Activated CD4-positive, alpha-beta memory T cell treated with anti-CD3 and anti-CD28 coated beads for 36 hours (primary cell): ENCODE measurements at places on chromosomes 5 and 9. TPM values are rescaled to one million over a fixed set of nuclear protein-coding genes. Genes with fewer than 3 reads are reported as not detected.

GRCh38 chr9:107243742-107244141 lies 39.3 kb upstream of the RAD23B start:
- peak; percentile 69 for DNase-seq

- DNase-seq = no peak
These were observed 240.2 kb upstream of the BRINP1 start for GRCh38 chr9:119609277-119609971.

The PCDHGA12 gene
- not detected for total RNA-seq

DNA sequence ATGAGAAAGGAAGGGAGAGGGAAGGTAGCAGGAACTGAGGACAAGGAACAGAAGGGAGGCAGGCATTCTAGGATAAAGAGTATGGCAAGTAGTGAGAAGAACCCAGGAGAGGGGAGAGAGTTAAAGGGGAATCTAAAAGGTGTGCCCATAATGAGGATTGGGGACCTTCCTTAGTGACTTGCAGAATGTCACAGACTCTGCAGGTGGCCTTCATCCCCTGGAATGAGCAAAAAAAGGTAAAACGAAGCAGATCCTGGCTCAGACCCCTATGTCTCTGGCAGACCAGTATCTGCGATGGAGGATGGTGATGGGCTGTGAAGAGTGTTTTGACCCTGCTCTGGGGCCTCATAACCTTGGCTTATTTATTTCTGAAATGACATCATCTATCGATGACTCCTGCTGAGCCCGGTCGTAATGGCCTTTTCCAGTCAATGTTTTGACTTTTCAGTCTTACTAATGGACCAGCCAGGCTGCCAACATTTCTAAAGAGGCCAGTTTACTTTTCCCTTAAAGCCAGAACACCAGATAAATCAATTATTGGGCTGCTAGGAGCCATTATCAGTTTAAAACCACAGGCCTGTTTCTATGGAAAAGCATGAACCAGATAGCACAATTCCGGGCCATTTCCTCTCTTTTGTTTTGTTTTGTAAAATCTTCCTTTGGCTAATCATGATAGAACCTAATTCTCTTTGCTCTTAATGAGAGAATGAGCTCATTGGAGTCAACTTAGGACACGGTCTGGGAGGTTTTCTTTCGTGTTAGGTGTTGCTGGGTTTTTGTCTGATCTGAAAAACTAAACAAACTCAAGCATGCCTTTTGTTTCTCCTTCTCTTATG lies 3.1 kb downstream of the TMOD1 start:
- no peak for DNase-seq

- no peak for DNase-seq
These were observed 576 bp downstream of the ALDOB start for GRCh38 chr9:101434998-101435397.

The KCNV2 gene
- not detected for total RNA-seq

The ASB6 gene
- 15.7 TPM for total RNA-seq

The MSX2 gene
- total RNA-seq = not detected

The CKMT2 gene
- not detected for total RNA-seq

DNA sequence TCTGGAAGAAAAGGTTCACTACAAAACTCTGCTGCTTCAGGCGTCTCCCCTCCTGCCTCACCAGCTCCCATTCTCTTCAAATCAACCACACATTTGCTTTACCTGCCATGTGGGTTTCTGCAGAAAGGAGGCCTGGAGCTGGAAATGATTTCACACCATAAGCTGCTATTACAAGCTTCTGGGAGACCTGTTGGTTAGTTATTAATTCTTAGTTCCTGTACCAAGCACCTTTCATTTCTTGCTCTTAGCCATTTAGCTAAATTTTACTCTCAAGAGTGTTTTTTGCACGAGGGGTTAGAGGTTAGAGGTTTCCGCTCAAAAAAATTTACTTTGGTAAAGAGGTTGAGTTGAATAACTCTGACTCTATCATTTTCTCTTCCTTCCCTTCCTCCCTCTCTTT lies 70.3 kb downstream of the MAP1B start:
- no peak for DNase-seq

- DNase-seq = no peak
These were observed 43.2 kb upstream of the UGCG start for GRCh38 chr9:111853450-111853827.

- DNase-seq = no peak
These were observed 163.7 kb upstream of the KIF2A start for GRCh38 chr5:62142351-62142750.

DNA sequence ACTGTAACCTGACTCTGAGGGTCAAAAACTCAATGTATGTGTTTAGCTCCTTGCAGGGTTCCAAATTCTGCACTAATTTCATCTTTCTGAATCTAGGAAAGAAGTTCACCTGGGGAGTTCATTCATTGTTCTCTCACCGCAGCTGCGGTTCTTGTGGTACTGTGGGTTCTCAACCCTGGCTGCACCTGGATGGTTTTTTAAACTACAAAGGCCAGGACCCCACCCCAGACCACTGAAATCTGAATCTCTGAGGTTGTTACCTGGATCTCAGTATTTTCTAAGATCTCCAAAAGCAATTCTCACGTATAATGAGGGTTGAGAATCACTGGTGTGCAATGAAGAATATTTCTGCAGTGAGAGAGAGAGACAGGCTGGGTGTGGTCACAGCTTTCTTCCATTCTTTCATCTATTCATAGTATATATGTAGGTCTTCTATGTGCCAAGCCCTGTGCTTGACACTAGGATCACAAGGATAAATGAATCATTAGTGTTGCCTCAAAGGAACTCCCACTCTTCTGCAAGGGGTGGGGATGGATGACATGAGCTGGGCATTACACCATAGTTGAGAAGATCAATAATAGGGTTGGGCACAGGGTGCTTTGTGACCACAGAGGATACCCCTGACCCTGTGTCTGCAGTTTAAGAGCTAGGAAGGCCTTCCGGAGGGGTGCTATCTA lies 109.8 kb downstream of the GALNT10 start:
- DNase-seq = no peak

The COL27A1 gene
- 4.0 TPM for total RNA-seq

DNA sequence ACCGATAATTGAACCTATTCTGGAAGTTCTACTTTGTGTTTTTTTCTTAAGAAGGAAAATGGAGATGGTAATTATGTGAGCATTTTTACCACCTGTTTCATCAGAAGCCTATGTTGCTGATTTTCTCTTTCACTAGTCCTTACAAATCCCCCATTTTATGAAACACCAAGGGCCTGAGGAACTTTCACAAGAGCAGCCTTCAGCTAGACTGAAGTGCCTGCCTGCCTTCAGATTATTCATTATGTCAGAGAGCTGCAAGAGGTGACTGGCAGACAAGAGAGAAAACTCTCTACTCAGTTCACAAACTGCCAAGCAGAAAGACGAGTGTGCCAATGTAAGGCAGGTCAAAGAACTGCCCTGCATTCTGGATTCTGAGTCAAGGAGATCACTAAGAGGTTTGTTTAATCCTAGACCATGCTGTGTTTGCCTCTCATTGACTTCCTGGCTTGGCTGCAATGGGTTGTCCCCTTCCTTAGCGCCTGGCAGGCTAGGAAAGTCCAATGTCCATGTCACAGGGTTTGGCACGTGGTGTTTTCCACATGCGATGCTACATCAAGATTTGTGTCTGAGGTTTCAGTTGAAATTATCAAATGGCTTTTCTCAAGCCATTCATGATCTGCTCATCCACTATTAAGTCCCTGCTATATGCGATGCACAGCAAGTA lies 143.3 kb downstream of the CDC42SE2 start:
- no peak for DNase-seq

DNA sequence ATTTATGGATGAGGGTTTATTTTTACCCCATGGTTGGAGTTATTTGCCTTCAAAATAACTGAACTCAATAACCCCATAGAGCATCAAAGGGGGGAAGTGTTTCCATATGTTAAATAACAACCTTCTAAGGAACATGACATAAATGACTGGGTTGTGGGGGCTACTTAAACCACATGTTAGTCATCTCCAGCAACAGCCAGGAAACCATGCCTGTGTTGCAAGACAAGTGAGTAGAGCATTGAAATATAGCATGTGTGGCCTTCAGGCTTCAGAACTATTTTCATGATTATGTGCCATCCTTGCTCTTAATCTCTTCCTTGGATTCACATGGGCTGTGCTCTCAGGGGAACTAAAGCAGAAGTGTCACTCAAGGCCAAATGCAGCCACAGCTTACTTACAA lies 431.2 kb downstream of the AGTPBP1 start:
- DNase-seq = no peak

- no peak for DNase-seq
These were observed 46.7 kb upstream of the MACIR start for GRCh38 chr5:103211576-103212561.

DNA sequence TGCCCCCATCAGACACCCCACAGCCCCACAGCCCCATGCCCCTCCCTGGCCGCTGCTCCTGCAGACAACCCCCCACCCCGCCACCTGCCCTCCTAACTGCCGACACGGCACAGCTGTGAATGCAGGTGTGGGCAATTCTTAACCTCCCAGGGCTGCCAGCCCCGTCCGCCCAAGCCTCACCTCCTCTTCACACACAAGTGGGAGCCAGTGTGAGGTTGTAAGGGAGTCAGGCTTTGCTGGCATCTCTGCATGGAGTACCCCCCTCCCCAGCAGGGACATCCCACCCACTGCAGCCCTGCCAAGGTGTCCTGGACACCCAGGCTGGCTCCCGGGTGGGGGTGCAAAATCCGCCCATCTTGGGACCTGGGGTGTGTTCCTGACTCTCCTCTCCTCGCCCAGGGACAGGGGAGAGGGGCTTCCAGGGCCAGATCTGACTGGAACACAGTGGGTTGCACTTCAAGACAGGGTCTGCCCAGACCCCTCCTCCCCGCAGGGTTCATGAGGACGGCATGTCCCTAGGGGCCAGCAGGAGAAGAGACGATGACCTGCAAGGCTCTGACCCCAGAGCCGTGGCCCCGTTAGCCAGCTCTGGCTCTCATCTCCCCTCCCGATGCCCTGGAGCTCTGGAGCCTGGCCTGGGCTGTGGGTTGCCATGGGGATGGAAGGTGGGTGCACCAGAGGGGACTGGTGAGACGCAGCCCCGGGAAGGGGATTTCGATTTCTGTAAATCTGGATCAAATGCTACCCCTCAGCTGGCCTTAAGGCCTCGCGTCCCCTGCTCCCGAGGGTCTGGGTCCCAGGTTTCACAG lies 34.4 kb downstream of the SARDH start:
- DNase-seq = no peak

DNA sequence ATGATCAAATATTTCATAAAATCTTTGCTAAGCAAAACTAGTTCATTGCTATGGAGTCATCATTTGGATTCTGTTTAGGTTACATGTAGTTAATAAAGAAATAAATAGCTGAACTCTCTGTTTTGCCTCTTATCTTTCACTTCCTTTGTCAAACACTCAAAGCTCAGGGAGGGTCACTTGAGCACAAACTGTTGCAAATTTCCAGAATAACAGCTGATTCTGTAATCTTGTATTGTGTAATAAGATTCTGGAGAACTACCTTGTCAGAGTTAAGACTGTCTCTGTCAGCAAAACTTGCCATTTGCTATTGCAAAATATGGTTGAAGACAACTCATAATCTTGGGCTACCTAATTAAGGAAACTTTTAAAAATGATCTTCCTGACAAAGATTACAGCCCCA lies 182.0 kb upstream of the MOCS2 start:
- DNase-seq = no peak

- DNase-seq = no peak
These were observed 10.3 kb upstream of the BRD3OS start for GRCh38 chr9:134014946-134015345.

DNA sequence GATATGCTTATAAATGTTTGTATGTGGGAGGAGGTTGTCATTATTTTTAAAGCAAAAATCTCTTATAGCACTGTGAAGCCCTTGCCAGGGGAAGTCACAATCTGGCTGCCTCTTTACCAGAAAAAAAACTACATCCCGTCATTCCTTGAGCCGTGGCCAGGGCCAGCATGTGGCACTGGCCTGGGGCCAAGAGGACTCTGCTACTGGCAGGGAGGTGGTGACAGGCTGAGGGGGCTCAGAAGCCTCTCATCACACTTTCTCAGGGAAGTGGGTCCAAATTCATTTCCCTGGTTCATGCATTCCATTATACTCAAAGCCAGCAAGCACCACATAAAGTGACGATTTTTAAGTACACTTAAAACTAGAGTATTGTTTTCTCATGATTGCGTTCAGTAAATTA lies 457.3 kb downstream of the ZNF608 start:
- DNase-seq = no peak

- DNase-seq = no peak
These were observed 98.6 kb upstream of the HMHB1 start for GRCh38 chr5:143713047-143714003.

The OR1L4 gene
- not detected for total RNA-seq

- DNase-seq = no peak
These were observed 2.1 kb downstream of the SLC22A5 start for GRCh38 chr5:132371603-132371994.

GRCh38 chr5:9851458-9851857 lies 221.3 kb upstream of the TAS2R1 start:
- no peak for DNase-seq

DNA sequence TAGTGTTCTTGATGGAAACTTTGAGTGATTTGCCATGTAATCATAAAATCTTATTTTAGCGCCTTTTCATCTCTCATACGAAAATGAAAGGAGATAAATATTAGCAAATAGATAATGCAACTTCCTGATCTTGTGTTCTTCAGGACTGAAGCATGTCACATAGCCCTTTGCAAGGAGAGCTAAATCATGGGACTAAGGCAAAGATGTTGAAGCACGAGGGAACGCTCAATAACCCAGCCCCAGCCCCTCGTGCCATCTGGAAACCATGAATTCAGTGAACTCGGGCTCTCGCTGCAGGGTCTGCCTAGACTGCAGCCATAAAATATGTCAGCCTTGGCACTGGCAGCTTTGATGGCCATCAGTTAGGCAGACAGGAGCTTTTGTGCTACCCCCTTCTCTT lies 58.2 kb downstream of the F2RL2 start:
- no peak for DNase-seq

The NR2F1-AS1 gene
- not detected for total RNA-seq

DNA sequence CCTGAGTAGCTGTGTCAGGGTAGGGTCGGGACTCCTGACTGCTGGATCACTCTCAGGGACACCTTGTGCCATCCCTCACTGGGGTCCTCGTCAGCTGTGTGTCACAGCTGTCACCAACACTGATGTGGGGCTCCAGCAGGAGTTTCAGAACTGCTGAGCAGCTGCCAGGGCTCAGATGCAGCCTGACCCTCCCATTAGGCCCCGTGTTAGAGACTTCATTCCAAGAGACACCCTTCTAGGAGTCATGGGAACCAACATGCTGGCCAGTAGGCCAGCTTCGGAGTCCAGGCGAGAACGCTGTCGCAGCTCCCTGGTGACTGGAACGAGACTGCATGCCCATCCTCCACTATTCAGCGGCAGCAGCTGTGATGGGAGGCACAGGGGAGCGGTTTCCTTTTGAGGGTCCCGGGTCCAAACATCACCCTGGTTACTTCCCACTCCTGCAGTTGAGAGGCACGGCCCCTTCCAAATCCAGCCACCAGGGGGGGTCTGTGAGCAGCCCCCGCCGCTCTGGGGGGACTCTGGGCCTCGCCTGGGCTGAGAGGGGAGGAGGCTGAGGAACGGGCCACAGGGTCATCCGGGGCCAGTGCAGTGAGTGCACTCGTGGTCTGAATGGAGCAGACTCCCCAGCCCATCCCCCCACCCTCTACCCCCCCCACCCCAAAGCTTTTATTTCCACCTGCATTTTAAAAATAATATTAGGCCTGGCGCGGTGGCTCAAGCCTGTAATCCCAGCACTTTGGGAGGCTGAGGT lies 12.6 kb upstream of the TCF7 start:
- DNase-seq = peak; percentile 83

GRCh38 chr9:137984520-137985257 lies 107.1 kb downstream of the CACNA1B start:
- no peak for DNase-seq

The EDIL3 gene
- not detected for total RNA-seq

- DNase-seq = no peak
These were observed 202.3 kb downstream of the AOPEP start for GRCh38 chr9:94928691-94929368.

The SLC6A19 gene
- total RNA-seq = not detected

GRCh38 chr5:142597546-142598337 lies 88.1 kb downstream of the FGF1 start:
- DNase-seq = peak; percentile 65
